Non-pigmented ciliary epithelial cell (primary cell): ENCODE measurements at places on chromosomes 1 and 21.

DNA sequence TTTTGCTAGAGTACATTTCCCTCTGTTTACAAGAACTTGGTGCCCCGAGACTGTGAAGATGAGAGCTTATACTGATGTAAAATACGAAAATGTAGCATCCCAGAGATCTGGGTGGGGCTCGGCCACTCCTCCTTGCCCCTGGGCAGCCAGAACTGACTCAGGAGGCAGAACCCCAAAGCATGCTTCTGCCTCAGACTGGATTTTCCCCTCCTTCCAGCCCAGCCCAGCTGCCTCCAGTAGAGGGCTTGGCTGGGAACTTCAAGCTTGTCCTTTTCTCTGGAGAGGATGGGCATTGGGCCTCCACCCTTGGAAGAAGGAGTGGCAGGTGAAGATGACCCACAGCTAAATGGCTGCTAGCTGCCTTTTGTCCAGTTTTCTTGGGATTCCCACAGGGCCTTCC, 24.3 kb upstream of the BTG2 start:
- no peak for DNase-seq

DNA sequence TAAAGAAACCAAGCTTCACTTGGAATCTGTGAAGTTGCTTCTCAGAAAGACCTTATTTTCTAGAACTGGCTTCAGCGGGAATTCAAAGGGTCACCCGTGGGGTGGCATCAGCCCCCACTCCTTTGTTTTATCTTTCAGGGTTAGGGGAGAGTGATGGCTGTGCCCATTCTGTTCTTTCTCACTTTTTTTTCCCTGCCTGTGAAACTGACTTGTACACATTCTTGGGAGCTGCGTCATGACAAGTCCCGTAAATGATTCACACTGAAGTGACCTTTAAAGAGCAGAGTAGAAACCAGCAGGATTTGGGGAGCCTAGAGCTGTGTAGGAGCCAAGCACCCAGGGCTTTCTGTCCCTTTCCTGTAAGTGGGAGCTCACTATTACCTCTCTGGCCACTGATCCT, 43.8 kb downstream of the SLC44A3 start:
- peak; percentile 81 for DNase-seq

DNA sequence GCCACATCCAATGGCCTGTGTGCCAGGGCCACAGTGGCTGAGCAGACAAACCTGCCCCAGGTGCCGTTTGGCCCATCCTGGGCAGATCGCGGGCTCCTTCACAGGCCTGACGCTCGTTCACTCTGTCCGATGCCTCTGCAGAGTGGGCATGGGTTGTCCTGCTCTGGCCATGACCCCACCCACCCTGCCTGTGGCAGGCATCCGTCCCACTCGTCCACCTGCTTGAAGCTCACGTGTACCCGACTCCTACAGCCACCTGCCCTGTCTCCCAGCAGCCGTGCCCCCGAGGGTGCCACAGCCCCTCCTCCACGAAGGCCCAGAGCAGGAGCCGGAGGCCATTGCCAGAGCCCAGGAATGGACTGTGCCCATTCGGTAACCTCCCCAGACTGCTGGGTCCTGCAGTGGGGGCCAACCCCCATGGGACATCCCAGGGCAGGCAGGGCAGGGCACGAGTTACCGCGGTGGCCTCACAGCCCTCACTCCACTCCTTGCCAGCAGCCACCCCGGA, 41.9 kb downstream of the TRIM11 start:
- DNase-seq: no peak

DNA sequence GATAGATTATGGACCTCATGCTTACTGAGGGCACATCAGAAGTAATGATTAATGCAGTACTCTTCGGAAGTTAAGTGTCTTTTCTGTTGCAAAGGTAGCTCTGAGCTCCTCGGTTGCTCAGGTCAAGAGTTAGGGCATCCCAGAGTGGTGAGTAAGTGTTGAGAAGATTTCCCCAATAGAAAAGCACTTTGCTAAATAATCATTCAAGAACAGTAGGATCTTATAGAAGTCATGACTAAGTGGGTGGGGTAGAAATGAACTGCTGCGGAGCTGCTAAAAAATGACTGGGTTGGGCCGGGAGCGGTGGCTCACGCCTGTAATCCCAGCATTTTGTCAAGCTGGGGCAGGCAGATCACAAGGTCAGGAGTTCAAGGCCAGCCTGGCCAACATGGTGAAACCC, 648.6 kb upstream of the CAMK1G start:
- DNase-seq: no peak

GRCh38 chr1:198179556-198179981, 22.8 kb downstream of the NEK7 start:
- no peak for DNase-seq

DNA sequence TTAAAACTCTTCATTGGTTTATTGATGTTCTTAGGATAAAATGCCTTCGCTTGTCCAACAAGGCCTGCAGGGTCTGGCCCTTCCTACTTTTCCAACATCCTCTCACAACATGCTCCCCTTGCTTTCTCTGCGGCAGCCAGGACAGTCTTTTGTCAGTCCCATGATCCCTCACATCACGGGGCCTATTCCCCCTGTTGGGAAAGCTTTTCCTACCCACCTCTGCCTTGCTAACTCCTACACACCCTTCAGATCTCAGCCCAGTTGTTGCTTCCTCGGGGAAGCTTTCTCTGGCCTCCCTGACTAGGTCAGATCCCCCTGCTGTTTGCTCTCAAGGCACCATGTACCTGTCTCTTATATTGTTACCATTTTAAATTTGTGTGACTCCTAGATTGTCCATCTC, 19.0 kb downstream of the DLGAP3 start:
- no peak for DNase-seq

DNA sequence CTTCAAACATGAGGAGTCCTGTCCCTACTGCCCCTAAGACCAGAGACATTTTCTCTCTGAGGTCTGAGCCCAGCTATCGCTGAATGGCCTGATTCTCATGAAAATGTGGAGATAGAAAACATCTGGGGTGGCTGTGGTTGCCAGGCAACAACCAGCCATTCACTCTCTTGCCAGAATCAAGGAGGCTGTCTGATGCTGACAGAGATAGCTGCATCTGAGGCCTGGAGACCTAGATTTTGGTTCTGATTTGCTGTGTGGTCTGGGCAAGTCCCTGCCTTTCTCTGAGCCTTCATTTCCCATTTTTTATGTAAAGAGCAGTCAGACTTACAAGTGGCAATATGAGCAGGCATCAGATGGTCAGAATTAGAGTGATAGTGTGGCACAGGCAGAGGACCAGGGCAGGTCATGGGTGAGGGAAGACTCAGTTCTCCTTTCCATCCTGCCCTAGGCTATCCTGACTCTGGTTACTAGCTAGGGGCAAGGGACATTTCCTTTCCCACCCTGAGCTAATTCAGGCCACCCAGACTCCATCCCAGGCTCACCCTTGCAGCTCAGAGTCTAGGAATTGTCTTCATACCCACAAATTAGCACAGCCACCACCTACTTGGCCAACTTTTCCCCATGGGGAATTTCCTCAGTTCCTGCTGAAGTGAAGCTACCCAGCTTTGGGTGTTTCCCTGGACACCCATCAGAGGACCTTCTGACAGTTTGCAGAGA, 20.0 kb upstream of the RNF19B start:
- no peak for DNase-seq

- DNase-seq: no peak
These were observed 688 bp downstream of the PTTG1IP start for GRCh38 chr21:44872649-44873355.

GRCh38 chr1:41242342-41243078, 404 bp upstream of the SCMH1 start:
- DNase-seq: no peak

GRCh38 chr1:22741118-22741517, 30.5 kb downstream of the EPHB2 start:
- DNase-seq: no peak

DNA sequence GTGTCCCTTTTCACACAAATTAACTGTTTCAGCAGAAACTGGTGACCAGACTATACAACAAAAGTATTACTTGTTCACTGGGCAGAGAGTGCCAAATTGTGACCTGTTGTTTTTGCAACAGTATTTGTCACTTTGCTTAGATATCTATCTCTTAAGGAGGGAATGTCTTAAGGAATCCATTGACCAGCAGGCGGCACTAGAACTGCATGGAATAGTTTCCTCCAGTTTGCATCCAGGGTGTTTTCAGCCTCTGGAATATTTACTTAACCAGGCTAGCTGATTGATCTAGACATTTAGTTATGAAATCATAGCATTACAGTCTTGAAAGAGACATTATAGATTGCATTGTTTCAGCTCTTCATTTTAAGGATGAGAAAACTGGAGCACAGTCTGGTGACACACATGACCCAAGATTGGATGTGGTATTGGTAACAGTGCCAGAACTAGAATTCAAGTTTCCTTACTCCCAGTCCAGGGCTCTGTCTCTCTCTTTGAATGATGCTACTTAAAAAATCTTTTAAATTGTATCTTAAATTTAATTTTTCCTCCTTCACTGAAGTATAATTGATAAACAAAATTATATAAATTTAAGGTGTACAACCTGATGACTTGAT, 16.9 kb downstream of the RPTN start:
- peak; percentile 35 for DNase-seq

DNA sequence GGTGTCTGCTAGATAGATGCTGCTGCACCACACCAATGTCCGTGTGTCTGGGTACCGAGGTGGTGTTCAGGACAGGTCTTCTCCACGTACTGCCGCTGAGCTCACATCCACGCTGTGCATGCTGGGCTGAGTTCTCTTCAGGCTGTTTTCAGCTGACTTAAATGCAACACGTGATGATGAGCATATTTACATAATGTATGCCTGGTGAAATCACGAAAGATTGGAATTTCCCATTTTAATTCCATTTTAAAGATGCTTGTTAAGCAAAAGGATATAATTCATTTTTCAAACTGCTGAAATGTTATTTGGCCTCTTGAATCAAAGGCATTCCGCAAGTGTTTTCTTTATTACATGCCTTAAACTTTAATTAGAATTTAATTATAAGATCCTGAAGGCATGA, 107.9 kb downstream of the FGGY start:
- DNase-seq: no peak

GRCh38 chr1:5643360-5644107, 348.7 kb downstream of the NPHP4 start:
- no peak for DNase-seq

DNA sequence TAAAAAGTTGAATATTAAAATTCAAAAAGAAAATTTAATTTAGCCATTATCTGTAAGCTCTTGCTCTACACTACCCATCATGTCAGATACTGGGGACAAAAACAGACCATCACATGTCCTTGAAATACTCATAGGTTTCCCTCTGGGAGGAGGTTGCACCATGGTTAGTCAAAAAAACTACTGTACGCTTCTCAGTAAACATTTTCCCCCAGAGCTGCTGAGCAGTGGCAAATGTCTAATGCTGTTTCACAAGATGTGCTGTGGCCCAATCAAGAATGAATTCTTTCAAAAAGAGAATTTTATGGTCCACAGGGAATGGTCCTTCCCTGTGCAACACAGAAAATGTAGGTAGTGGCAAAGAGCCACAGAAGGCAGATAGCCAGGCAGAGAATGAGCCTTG, 6.1 kb downstream of the SLC25A24 start:
- DNase-seq: no peak

DNA sequence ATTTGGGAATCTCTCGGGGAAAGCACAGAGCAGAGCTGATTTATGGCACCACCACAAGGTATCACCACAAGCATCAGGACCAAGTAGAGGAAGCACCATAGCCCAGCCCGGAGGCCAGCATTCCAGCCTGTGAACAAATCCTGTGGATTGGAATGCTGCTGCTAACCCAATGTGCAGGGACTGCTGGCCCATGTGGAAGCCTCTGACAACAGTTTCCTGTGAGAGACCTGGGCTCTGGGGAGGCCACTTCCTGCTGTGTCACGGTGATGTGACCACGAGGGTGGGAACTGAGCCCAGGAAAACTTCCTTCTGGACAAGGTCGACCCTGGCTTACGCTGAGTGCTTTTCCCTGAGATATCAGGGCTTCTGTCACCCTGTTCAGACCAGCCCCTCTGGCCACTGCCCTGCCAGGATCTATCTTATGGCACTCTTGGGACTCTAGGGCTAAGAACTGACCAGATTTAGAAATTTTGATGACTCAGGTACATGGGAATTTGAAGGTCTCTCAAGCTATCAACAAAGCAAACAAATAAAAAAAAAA, 88.3 kb upstream of the NGF start:
- peak; percentile 57 for DNase-seq

DNA sequence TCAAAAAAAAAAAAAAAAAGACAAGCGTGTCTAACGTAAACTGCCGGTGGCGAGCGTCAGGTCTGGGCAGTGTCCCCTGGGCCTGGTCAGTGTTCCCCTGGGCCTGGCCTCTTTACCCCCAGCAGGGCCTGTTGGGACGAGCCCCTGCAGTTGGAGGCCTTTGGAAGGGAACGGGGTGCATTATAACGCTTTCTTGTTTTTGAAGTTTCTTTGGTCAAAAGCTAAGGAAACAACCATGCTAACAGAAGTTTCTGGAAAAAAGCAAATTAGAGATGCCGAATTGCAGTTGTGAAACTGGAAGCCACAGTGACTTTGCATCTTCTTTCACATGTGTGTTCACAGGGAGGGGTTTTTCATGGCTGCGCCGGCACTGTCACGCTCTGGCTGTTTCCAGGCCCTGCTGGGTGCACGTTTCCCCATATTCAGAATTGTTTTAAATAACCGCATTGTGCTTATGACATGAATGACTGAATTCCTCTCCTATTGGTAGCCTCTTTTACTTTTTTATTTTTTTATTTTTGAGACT, 16.0 kb downstream of the RRP1 start:
- no peak for DNase-seq

DNA sequence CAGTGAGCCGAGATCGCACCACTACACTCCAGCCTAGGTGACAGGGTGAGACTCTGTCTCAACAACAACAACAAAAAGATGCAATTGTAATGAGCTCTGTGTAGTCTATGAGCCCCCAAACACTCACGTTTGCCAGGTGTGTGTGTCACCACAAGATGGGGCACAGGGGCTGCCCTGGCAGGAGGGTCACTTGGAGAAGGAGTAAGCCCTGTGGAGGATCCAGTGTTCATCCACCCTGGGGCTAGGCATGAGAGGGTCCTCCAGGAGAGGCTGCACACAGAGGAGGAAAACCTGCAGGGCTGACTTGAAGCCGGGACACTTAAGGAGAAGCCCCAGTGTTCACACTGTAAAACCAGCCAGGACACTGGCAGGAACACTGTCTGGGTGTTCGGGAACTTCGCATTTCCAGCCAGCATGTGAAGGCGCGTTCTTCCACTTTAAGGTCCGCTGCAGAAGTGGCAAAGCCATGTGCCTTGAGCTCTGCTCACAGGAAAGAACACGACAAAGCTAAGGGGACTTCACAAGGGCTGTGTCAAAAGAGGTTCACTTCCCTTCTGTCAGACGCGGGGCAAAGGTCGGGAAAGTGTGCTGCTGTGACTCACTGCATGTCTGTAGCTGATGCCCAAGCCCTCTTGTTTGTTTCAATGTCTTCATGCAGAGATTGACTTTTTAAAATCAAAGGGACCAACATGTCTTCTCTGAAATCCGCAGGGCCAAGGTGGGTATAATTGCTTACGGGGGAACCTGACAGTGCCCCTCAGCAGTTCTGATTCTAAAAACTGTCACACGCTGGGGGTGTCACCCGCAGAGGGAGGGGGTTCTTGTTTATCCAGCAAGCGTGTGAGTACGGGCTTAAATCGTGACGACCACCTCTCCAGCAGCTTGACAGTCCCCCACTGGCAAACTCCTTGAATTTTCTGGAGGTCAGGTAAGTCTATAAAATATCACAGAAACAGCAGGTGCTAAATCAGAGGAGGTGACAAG, 102.8 kb downstream of the RIPK4 start:
- DNase-seq: no peak

GRCh38 chr21:29365661-29366265, 67.0 kb downstream of the BACH1 start:
- no peak for DNase-seq

GRCh38 chr21:28654406-28654805, 338.3 kb downstream of the LTN1 start:
- DNase-seq: no peak
